ENCODE measurements at places on chromosomes 1 and 21.

GRCh38 chr1:164660412-164660772, 101.4 kb downstream of the PBX1 start:
- no peaks in the 10 kb centered on the region for H3K27me3 ChIP-seq
- H3K36me3 ChIP-seq = no peaks in the 10 kb centered on the region
- H3K4me3 ChIP-seq = no peak overlapping the region
- no peak overlapping the region for H3K27ac ChIP-seq
- no peaks in the 10 kb centered on the region for H3K4me1 ChIP-seq

DNA sequence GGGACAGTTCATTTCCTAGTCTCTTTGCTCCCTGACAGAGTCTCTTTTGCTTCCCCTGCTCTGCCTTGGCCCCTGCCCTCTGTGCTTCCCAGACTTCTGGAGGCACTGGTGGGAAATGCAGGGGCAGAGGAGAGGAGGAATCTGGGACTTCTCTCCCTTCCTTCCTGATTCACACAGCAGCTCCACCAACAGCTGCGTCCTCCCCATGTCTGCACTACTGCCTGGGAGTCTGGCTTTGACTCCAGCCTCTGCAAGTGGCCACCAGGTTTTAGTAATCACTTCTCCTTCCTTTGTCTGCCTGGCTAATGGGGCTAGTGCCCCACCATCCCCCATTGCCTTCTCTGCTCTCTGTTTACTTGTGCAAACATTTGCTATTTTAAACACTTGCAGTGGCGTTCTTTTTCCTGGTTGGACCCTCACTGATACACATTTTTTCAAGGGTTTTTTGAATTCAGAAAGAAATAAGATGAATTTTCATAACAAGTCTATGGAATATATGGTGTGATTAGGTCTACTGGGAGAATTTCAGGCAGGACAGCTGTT, 21.9 kb downstream of the FASLG start:
- no peak overlapping the region for H3K4me3 ChIP-seq
- H3K36me3 ChIP-seq = no peaks in the 10 kb centered on the region
- no peak for DNase-seq
- H3K4me1 ChIP-seq = peaks cover 3% of the 10 kb centered on the region

- peaks cover 17% of the 10 kb centered on the region for H3K36me3 ChIP-seq
- no peak overlapping the region for H3K27ac ChIP-seq
- no peaks in the 10 kb centered on the region for H3K4me1 ChIP-seq
- no peaks in the 10 kb centered on the region for H3K27me3 ChIP-seq
- no peak for DNase-seq
Measured at GRCh38 chr1:51420867-51421627, 90.7 kb upstream of the TTC39A start.

DNA sequence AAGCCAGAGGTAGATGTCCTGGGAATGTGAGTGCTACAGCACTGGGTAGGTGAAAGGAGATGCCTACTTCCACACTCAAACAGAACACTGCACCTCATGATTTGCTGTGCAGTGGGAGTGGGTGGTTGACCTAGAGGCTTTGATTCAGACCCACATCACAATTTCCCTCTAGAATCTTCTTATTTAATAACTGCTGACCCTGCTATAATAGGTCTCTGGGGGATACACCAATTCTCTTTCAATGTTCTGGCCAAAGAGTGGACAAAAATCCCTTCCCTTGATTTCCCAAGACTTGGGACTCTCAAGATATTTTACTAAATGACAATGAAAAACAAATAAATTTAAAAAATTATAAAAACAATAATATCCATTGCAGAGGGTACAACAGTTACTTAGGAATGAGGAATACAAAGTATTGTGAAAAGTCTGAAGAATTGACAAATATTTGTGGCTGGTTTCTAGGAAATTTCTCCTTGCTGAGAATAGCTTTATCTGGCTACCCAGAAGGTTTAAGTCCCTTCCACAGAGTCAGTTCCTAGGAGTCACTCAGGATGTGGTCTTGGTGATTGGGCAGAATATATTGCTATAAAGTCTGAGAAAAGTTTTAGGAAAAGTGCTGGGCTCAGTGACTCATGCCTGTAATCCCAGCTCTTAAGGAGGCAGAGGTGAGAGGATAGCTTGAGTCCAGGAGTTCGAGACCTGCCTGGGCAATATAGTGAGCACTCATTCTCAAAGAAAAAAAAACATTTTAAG, 2.4 kb upstream of the FCGR2A start:
- no peaks in the 10 kb centered on the region for H3K4me1 ChIP-seq
- H3K36me3 ChIP-seq = no peaks in the 10 kb centered on the region
- H3K27ac ChIP-seq = no peak overlapping the region
- no peak overlapping the region for H3K4me3 ChIP-seq
- H3K27me3 ChIP-seq = peaks cover 2% of the 10 kb centered on the region

- H3K27ac ChIP-seq = no peak overlapping the region
- DNase-seq = no peak
- H3K36me3 ChIP-seq = no peaks in the 10 kb centered on the region
- H3K4me3 ChIP-seq = no peak overlapping the region
- H3K27me3 ChIP-seq = peaks cover 17% of the 10 kb centered on the region
Measured at GRCh38 chr1:37089750-37090149, 55.4 kb upstream of the GRIK3 start.

DNA sequence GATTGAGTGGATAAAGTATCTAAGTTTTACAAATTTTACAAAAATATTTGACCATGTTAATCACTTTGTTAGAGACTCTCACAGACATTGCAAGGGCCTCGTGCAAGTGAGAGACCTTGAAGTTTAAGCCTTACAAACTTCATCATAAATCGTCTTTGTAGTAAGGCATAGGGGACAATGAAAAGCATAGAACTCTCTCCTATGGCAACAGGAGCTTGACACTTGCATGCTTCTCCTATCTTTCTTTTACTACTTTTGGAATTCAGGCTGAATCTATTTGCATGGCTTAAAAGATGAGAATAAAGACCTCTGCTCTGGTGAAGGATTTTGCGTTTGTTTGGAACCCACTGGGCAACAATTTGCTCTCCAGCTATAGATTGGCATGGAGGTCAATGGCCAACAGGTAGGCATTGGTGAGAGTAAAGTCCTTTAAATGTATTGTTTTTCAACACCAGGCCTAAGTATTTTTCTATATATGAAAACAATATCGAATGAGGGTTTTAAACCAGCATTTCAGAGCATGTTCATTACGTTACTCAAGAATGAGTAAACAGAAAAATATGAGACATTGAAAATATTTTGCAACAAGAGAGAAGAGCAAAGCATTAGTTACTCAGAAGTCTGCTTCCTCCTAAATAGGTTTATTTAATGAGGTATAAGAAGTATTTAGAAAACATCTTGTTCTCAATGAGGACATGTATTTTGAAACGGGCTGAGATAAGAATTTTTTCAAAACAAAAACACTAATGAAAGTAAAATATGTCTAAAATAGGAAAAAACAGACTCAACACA, 192.2 kb downstream of the TGFB2 start:
- no peak overlapping the region for H3K27ac ChIP-seq
- no peaks in the 10 kb centered on the region for H3K27me3 ChIP-seq
- no peak for DNase-seq

GRCh38 chr1:29909962-29910361, 673.6 kb downstream of the PTPRU start:
- no peaks in the 10 kb centered on the region for H3K36me3 ChIP-seq
- H3K4me3 ChIP-seq = no peak overlapping the region
- DNase-seq = no peak
- H3K27ac ChIP-seq = no peak overlapping the region
- no peaks in the 10 kb centered on the region for H3K27me3 ChIP-seq

DNA sequence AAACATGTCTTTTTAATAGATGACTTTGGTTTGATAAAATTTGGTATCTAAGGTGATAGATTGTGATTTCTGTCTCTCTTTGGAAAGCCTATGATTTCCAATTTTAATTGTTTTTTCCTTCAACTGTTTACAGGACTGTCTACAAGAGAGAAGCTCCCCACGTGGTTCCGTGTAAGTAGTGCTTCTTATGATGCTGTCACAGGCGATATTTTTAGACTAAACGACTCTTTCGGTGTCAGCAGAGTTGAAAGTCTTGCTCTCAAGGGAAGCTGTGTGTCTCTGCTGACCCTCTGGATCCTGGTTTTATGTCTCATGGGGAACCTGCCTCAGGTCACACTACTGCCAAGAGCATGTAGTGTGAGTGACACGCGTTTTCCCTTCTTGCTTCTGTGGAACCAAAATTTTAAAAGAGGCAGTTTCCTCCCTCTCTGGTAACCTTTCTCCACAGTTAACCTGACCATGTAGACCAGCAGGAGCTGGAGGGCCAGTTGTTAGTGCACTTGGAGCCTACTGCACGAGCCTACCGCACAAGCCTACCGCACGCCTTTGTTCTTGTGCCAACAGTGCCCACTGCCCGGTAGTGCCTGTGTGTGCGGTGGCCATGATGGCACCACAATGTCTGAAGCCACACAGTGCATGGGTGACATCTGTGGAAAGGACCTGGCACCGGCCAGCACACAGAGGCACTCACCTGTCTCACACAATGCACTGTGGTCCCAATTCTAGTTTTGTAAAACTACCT, 91.9 kb downstream of the PCBP3 start:
- no peak overlapping the region for H3K27ac ChIP-seq
- no peak overlapping the region for H3K4me3 ChIP-seq
- no peaks in the 10 kb centered on the region for H3K36me3 ChIP-seq

DNA sequence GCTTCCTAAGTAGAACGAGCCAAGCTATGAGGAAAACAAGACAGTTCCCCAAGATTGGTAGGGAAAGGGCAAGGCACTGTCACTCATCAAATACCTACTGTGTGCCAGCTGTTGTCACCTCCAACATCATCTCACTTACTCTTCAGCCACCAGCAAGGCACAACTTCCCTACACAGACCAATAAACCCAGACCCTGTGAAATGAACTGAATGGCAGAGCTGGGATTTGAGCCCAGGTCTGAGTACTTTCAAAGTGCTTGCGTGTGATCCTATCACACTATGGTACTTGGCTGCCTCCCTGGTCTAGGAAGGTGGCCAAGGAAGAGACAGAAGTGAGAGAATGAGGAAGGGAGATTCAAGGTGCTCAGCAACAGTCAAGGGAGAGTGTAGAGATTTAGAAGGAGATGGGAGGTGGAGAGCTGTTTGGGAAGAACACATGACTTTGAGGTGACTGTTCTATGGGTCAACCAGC, 16.7 kb upstream of the TRIM63 start:
- no peak overlapping the region for H3K27ac ChIP-seq
- peaks cover 26% of the 10 kb centered on the region for H3K27me3 ChIP-seq

- no peak overlapping the region for H3K4me3 ChIP-seq
- no peak for DNase-seq
- no peak overlapping the region for H3K27ac ChIP-seq
- H3K4me1 ChIP-seq = no peaks in the 10 kb centered on the region
- no peaks in the 10 kb centered on the region for H3K36me3 ChIP-seq
- no peaks in the 10 kb centered on the region for H3K27me3 ChIP-seq
Measured at GRCh38 chr1:39158327-39159086, 46.0 kb upstream of the MACF1 start.

DNA sequence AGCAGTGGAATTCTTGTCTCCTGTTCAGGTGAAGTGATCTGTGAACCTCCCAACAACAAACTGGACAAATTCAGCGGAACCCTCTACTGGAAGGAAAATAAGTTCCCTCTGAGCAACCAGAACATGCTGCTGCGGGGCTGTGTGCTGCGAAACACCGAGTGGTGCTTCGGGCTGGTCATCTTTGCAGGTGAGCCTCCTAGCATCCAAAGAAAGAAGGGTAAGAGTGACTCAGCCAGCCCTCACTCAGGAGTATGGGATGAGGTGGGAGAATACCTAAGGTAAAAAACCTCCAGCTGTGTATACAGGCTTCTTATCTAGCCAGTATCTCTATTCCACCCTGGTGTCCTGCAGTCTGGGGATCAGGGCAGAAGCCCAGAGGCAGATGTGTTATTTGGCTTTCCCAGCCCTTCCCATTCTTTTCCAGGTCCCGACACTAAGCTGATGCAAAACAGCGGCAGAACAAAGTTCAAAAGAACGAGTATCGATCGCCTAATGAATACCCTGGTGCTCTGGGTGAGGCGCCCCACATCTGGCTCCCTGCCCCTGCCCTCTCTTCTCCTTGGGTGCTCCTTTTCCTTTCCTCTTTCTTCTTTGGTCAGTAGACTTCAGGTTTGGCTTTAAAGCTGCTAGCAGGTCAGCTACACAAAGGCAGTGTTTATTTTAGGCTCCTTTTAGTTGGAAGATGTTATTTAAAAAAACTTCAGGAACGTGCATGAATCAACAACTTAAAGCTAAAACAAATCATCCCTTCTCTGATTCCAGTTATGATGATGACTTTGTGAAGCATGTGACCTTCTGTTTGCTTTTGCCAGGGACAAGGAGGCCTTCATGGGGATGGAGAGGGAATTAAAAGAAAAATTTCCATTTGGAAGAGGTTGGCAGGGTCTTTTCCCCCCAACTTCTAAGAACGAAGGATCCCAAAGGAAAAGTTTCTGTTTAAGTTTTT, 9.0 kb downstream of the ATP8B2 start:
- DNase-seq = no peak
- peak overlapping the region; percentile 75 for H3K27ac ChIP-seq
- no peaks in the 10 kb centered on the region for H3K27me3 ChIP-seq
- H3K4me3 ChIP-seq = no peak overlapping the region
- peaks cover 68% of the 10 kb centered on the region for H3K36me3 ChIP-seq
